ENCODE measurements at places on chromosomes 5 and 9. TPM values are rescaled to one million over a fixed set of nuclear protein-coding genes. Genes with fewer than 3 reads are reported as not detected.

The PDLIM7 gene
- 10.8 TPM for total RNA-seq

The AJM1 gene
- total RNA-seq = 0.42 TPM

The GDNF gene
- total RNA-seq = 0.24 TPM

DNA sequence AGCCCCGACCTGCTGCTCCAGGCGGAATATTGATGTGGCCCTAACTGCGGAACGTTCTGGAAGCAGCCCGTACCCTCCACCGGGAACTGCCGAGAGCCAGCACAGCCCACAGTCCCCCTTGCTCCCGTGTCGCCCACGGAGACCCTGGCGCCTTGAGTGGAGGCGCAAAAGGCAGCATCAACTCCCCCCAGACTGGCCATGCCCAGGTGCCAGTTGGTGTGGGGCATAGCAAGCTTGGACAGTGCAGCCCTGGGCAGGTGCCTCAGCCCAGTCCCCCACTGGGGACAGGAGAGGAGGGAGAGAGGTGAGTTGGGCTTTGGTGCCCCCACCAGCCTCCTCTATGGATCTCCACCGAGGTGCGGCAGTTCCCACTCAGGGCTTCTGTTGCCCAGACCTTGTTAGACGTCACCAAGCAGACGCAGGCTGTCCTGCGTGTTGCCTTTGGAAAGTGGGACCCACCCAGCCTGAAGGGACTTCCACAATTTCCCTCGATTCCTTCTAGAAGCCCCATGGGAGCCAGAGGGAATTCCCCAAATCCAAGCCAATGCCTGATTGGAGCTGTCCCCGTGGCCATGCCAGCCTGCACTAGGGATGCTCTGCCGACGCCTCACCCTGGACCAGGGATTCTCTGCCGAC, 19.8 kb upstream of the NRARP start:
- H3K4me3 ChIP-seq = no peak overlapping the region
- peaks cover 9% of the 10 kb centered on the region for H3K27me3 ChIP-seq
- DNase-seq = no peak
- no peak overlapping the region for H3K27ac ChIP-seq
- H3K36me3 ChIP-seq = no peaks in the 10 kb centered on the region

DNA sequence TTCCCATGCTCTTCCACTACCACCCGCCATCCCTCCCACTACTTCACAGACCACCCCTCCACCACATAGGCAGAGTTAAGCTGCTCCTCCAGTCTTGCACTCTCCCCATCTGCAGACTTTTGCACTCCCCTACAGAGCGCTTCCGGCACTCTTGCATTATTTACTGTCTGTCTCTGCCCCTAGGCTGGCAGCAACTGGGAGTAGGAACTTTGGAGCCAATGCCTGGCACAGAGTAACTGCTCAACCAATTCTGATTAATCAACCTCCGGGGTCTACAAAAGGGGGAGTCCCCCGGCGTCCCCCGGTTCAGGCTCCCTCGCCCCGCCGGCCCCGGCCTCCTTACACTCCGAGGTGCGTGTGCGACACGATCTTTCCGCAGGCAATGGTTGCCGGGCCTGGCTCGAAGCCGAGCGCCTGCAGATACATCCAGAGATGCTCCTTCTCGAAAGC, 498 bp downstream of the HAUS6 start:
- peak overlapping the region; percentile 78 for H3K27ac ChIP-seq
- no peaks in the 10 kb centered on the region for H3K27me3 ChIP-seq
- H3K36me3 ChIP-seq = no peaks in the 10 kb centered on the region
- peak overlapping the region; percentile 92 for H3K4me3 ChIP-seq
- peak; percentile 48 for DNase-seq

The KLF9 gene
- 1.3 TPM for total RNA-seq

The LCN10 gene
- total RNA-seq = 1.2 TPM

DNA sequence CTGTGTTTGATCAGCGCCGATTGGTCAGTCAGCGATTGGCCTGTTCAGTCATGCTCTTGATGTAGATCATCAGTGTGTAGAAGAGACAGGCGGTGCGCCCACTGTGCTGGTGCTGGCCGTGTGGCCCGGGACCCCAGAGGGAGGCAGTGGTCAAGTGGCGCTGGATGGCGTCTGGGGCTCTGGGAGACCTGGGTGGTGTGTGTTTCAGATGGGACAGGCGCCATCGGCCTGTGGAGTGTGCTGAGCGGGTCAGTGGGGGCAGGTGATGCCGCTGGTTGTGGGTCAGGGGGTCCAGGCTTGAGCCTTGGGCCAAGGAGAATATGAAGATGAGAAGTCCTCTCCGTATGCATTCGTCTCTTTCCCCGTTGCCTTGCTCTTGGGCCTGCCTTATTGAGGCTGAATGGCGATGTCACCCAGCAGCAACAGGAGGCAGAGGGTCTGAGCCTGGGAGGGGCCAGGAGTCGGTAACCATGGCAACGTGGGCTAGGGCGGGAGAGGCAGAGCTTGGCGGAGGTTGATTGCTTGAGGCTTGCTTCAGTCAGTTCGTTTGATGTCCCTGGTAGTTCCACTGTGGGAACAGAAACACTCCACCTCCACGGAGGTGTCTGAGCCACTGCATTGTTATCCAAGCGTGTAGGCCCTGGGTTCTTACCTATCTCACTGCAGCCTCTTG, 117.8 kb upstream of the CACNA1B start:
- H3K4me1 ChIP-seq = no peaks in the 10 kb centered on the region
- peaks cover 69% of the 10 kb centered on the region for H3K36me3 ChIP-seq
- peak; percentile 11 for DNase-seq
- H3K27me3 ChIP-seq = no peaks in the 10 kb centered on the region
- H3K4me3 ChIP-seq = no peak overlapping the region
- H3K27ac ChIP-seq = no peak overlapping the region

DNA sequence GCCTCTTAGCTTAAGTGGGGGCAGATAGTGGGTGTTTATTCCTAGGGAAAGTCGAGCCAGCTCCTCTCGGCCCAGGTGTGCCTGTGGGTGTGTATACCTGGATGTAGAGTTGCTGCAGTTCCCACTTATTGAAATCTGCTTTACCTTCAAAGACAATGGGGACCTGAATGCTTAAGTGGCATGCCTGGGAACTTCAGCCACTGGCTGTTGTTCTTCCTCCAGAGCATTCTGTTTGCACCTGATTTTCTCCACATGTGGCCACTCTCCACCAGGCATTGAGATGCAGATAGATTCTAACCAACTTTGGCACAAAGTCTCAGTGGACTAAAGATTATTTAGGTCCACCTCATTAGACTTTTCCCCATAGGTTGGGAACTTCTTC, 186.8 kb downstream of the ZNF462 start:
- no peaks in the 10 kb centered on the region for H3K27me3 ChIP-seq
- H3K4me3 ChIP-seq = no peak overlapping the region
- no peak for DNase-seq

DNA sequence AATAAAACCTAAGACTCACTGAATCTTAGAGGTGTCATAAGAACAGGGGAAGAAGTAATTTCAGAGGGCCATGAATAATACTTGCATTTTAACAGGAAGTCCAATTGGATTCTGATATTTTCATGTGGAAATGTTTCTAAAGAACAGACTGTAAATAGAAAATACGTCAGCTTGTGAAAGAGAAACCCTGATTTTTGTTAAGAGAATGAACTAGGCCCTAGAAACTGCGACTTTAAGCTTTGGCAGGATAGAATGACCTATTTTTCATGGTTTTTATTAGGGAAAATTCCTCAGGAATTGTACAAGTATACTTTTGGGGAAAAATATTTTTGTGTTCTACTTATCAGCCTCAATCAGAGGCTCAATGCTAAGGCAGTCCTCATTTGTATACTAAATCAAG, 215.5 kb upstream of the ACTBL2 start:
- no peak for DNase-seq
- H3K27ac ChIP-seq = no peak overlapping the region
- H3K36me3 ChIP-seq = no peaks in the 10 kb centered on the region
- no peaks in the 10 kb centered on the region for H3K4me1 ChIP-seq
- H3K4me3 ChIP-seq = no peak overlapping the region
- no peaks in the 10 kb centered on the region for H3K27me3 ChIP-seq

- H3K27me3 ChIP-seq = no peaks in the 10 kb centered on the region
- DNase-seq = no peak
Observed at GRCh38 chr9:79800578-79800977, 228.8 kb downstream of the TLE4 start.

GRCh38 chr5:35320029-35320428, 89.7 kb upstream of the PRLR start:
- no peaks in the 10 kb centered on the region for H3K27me3 ChIP-seq
- H3K4me3 ChIP-seq = no peak overlapping the region
- no peak overlapping the region for H3K27ac ChIP-seq

DNA sequence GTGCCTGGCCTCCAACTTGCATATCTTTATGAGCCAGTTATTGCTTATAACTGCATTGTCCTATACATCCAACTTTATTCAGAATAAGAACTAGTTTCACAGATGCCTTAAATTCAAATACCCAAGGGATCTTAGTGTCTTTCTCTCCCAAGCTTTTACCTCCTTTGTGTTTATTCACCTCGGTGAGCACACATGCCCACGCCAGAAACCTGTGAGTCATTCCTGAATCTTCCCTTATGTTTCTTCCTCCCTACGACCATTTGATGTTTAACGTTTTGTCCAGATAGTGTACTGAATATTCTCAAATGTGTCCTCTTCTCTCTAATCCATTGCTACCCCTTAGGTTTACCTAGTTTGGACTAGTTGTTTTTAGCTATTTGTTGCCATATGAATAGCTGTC, 55.5 kb upstream of the MEGF10 start:
- DNase-seq = no peak
- H3K4me3 ChIP-seq = no peak overlapping the region
- no peak overlapping the region for H3K27ac ChIP-seq
- H3K27me3 ChIP-seq = no peaks in the 10 kb centered on the region
- peaks cover 2% of the 10 kb centered on the region for H3K4me1 ChIP-seq

DNA sequence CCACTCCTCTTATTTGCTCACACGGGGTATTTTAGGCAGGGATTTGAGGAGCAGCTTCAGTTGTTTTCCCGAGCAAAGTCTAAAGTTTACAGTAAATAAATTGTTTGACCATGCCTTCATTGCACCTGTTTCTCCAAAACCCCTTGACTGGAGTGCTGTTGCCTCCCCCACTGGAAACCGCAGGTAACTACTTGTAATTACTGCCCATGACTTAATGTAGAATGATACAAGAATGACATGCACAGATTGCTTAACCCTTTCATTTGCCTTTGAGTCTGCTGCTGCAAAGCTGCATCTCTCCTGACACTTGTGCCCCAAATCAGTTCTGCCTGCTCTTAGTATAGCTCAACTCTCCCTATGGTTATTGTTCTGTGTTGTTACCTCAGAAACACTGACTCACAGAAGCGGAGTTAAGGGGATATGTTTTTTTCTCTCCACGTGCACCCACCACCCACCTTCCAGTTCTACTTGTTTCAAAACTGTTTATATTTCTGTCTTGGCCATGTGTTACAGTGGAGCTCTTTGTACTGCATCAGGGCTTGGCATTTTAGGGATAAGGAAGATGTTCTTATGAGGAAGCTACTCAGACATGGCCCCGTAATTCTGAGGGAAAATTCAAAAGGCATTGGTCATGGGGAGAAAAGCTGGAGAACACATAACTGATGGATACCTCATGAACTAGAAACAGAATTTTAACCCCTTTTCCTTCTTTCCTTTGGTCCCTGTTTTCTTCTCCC, 2.3 kb downstream of the ADRB2 start:
- no peak overlapping the region for H3K4me3 ChIP-seq
- DNase-seq = no peak
- no peaks in the 10 kb centered on the region for H3K36me3 ChIP-seq
- peaks cover 32% of the 10 kb centered on the region for H3K27me3 ChIP-seq
- no peak overlapping the region for H3K27ac ChIP-seq

DNA sequence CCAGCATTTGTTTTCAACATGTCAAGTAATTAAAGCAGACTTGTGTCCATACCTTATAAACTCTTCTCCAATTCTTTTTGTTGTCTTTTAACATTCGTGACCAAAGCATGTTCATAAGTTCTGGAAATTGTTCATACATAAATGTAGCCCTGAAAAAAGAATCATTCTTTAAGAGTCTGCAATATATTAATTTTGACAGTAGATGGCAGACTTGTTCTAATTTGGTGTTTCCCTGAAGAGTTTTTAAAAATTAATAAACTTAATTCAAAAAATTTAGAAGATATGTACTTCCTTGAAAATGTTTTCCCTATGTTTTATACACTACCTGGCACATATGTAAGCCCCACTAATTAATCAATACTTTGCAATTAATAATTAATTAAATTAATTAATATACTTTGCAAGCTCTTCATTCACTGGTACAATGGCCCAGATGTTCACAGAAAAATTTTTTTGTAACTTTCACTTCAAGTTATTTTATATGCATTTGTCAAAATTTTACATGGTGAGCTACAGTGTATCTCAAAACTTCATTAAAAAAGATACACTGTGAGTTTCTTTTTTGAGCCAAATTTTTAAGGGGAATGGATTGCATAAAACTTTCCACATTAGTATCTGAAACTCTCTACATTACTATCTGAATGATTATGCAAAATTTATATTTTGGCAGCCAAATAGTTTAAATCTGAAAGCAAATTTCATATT, 42.1 kb downstream of the CLINT1 start:
- no peak for DNase-seq
- peaks cover 32% of the 10 kb centered on the region for H3K36me3 ChIP-seq
- no peaks in the 10 kb centered on the region for H3K27me3 ChIP-seq
- no peak overlapping the region for H3K27ac ChIP-seq

The PCDHGB7 gene
- total RNA-seq = 0.85 TPM

The GAS1 gene
- total RNA-seq = 9.1 TPM

- no peaks in the 10 kb centered on the region for H3K27me3 ChIP-seq
- no peaks in the 10 kb centered on the region for H3K4me1 ChIP-seq
- DNase-seq = no peak
- H3K36me3 ChIP-seq = no peaks in the 10 kb centered on the region
- H3K4me3 ChIP-seq = no peak overlapping the region
Observed at GRCh38 chr5:36734422-36734821, 128.0 kb downstream of the SLC1A3 start.

- no peak for DNase-seq
- H3K36me3 ChIP-seq = no peaks in the 10 kb centered on the region
- no peak overlapping the region for H3K27ac ChIP-seq
- no peaks in the 10 kb centered on the region for H3K4me1 ChIP-seq
Observed at GRCh38 chr9:90939351-90939750, 137.7 kb downstream of the SYK start.

The SPEF2 gene
- 5.5 TPM for total RNA-seq

- H3K27me3 ChIP-seq = no peaks in the 10 kb centered on the region
- H3K4me3 ChIP-seq = no peak overlapping the region
- DNase-seq = no peak
Observed at GRCh38 chr5:26645659-26646058, 392.7 kb downstream of the CDH9 start.

GRCh38 chr9:78830301-78830700, 533.4 kb downstream of the PSAT1 start:
- DNase-seq = no peak
- H3K4me3 ChIP-seq = no peak overlapping the region
- no peak overlapping the region for H3K27ac ChIP-seq
- no peaks in the 10 kb centered on the region for H3K4me1 ChIP-seq
- no peaks in the 10 kb centered on the region for H3K27me3 ChIP-seq
- H3K36me3 ChIP-seq = no peaks in the 10 kb centered on the region

GRCh38 chr9:133718563-133719315, 19.4 kb downstream of the SARDH start:
- peaks cover 19% of the 10 kb centered on the region for H3K4me1 ChIP-seq
- H3K36me3 ChIP-seq = no peaks in the 10 kb centered on the region
- DNase-seq = no peak
- peaks cover 12% of the 10 kb centered on the region for H3K27me3 ChIP-seq
- no peak overlapping the region for H3K4me3 ChIP-seq
- H3K27ac ChIP-seq = no peak overlapping the region

- H3K27ac ChIP-seq = no peak overlapping the region
- no peaks in the 10 kb centered on the region for H3K27me3 ChIP-seq
- no peaks in the 10 kb centered on the region for H3K4me1 ChIP-seq
- H3K4me3 ChIP-seq = no peak overlapping the region
Observed at GRCh38 chr5:141783005-141783946, 94.9 kb downstream of the PCDH1 start.

The TTC16 gene
- total RNA-seq = 0.09 TPM

GRCh38 chr9:19085295-19085694, 17.4 kb downstream of the HAUS6 start:
- peak; percentile 24 for DNase-seq
- no peaks in the 10 kb centered on the region for H3K27me3 ChIP-seq
- H3K4me1 ChIP-seq = no peaks in the 10 kb centered on the region
- no peak overlapping the region for H3K27ac ChIP-seq

Data from thymus (tissue), 14 donors.